GM23338 (cell line): ENCODE measurements at places on chromosomes 5 and 9. TPM values are rescaled to one million over a fixed set of nuclear protein-coding genes. Genes with fewer than 3 reads are reported as not detected.

PCDHB12 gene
- 3.7 and 4.3 TPM in 2 replicates for total RNA-seq

ARID3C gene
- 0.49 TPM in 1 of 2 replicates, not detected in the other for total RNA-seq

SPATA31A7 gene
- not detected in 2 replicates for total RNA-seq

PCDHA12 gene
- total RNA-seq = 12.7 and 17.7 TPM in 2 replicates

MEF2C gene
- total RNA-seq = 0.97 and 1.2 TPM in 2 replicates

CDH6 gene
- 0.23 and 1.1 TPM in 2 replicates for total RNA-seq

LCP2 gene
- 0.35 and 0.38 TPM in 2 replicates for total RNA-seq

DCAF12 gene
- total RNA-seq = 20.7 and 27.5 TPM in 2 replicates

TDRD7 gene
- total RNA-seq = 1.7 and 3.1 TPM in 2 replicates

LPAR1 gene
- total RNA-seq = 2.9 and 3.8 TPM in 2 replicates

DOCK2 gene
- total RNA-seq = 9.4 and 19.4 TPM in 2 replicates

APBA1 gene
- 0.58 and 1.0 TPM in 2 replicates for total RNA-seq

KIF4B gene
- 0.04 TPM in 1 of 2 replicates, not detected in the other for total RNA-seq

LCN15 gene
- total RNA-seq = 0.54 and 0.90 TPM in 2 replicates

BRD3OS gene
- 12.8 and 16.0 TPM in 2 replicates for total RNA-seq

SLC2A6 gene
- total RNA-seq = 30.9 and 39.3 TPM in 2 replicates

SLCO6A1 gene
- total RNA-seq = 3.1 TPM in 1 of 2 replicates, not detected in the other

CCDC171 gene
- 3.5 and 4.4 TPM in 2 replicates for total RNA-seq

FREM1 gene
- 3.1 and 4.8 TPM in 2 replicates for total RNA-seq

COL23A1 gene
- 6.8 and 8.2 TPM in 2 replicates for total RNA-seq

CERCAM gene
- total RNA-seq = 5.6 and 7.9 TPM in 2 replicates

LECT2 gene
- total RNA-seq = not detected in 2 replicates

SPATA6L gene
- total RNA-seq = 0.39 and 1.7 TPM in 2 replicates

ZFYVE16 gene
- 24.2 and 24.7 TPM in 2 replicates for total RNA-seq

ALDOB gene
- not detected in 2 replicates for total RNA-seq

PITX1 gene
- total RNA-seq = not detected in 2 replicates

GNA14 gene
- 10.5 and 11.1 TPM in 2 replicates for total RNA-seq

PRKACG gene
- total RNA-seq = not detected in 2 replicates

SHOC1 gene
- total RNA-seq = not detected in 2 replicates

LHX2 gene
- 0.19 and 1.7 TPM in 2 replicates for total RNA-seq

CAVIN4 gene
- 6.0 and 7.9 TPM in 2 replicates for total RNA-seq

FBLL1 gene
- 6.0 and 7.1 TPM in 2 replicates for total RNA-seq

TLR4 gene
- 0.17 and 0.27 TPM in 2 replicates for total RNA-seq
